ENCODE measurements at places on chromosomes 16 and 17.
A peak's percentile ranks its signal among the peaks of the same experiment; 100 is the strongest.

DNA sequence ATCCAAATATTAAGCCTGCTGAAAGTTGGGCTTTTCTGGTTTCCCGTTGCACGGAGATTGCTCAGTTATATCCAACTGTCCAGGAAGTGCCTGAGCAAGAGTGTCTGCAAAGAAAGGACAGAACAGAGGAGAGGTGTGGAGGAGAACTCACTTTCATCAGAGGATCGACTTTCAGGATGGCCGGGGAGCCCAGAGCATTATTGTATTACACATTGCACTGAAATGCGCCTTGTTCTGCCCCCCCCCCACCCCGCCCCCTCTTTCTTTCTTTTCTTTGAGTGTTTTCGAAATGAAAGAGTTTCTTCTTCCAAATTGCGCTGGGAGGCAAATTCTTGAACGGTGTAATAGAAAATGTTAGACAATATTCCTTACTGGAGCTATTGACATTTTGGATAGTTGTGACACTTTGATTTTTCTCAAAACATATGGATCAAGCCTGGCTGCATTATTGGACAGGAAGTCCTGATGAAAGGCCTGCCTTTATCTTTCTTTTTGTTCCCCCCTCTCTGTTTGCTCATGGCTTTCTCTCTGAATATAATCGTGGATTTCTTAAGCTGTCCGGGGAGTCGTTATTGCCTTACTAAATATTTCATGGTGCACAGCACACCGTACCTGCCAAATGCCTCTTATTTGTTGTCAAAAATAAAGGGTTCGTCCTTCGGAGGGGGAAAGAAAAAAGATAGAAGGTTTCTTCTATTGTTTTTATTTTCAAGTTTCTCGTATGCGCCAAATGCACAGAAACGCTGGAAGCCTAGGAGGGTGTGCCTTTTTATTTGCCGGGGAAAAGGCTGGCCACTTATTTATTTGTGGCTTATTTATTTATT is 110.8 kb downstream of the IRX3 start:
- DNase-seq: no peak

DNA sequence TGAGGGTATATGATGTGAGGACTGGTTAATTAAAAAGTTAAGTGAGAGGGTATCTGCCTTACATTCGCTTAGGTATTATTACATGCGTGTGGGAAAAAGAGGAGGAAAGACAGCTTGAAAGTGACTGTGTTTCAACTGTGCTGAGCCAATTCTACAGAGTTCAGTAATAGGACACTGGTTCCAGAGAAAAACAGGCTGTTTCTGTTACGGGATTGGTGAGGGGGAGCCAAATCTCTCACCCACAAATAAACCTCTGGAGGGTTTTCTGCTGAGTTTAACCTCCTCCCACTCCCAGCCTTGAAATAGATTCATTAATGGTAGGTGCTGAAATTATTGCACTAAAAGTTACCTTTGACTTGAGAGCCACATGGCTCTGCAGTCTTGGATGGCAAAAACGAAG is 3.9 kb upstream of the KRT26 start:
- DNase-seq: no peak

DNA sequence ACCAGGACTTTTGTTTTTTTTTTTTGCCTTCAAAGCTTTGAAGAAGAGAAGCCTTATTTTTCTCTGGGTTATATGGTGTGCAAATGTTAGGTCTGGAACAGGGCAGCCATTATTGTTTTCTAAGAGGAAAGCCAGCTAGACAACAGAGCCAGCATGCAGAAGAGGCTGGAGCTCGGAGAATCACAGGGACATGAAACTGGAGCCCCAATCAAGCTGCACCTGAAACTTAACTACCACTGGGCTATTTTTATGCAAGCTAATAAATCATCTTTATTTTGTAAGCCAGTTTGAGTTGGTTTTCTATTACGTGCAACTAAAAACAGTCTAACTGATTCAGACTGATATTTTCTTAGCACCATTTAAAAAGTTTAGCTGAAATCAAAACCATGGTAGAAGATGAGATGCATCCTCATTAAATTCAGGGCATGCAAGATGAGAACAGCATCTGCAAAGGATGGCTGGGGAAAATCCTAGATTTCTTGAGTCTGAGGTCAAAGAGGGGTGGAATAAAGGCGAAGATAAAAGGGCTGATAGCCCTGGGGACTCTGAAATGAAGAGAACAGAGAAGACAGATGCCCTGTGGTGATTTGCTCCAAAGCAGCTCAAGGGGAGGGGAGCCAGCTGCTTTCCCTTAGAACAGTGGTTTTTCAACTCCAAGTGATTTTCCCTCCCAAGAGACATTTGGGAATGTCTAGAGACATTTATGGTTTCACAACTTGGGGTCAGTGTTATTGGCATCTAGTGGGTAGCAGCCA is 177.1 kb upstream of the WSCD1 start:
- peak; percentile 15 for DNase-seq

DNA sequence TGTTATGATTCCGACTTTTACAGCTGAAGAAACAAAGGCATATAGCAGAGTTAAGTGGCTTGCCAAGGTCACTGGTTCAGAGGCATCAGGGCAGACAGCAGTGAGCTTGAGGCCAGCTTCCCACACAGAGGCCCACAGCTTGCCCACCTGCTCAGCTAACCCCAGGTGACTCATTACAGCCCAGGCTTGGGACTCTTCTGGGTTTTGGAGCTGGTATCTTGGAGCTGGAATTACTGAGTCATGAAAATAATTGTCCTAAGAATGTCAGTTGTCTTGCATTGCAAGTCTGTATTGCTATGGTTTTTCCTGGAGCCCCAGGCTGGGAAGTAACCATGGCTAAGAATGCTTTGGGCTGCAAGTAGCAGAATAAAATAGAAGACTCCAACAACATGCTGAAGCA is 32.4 kb upstream of the IRX3 start:
- no peak for DNase-seq

DNA sequence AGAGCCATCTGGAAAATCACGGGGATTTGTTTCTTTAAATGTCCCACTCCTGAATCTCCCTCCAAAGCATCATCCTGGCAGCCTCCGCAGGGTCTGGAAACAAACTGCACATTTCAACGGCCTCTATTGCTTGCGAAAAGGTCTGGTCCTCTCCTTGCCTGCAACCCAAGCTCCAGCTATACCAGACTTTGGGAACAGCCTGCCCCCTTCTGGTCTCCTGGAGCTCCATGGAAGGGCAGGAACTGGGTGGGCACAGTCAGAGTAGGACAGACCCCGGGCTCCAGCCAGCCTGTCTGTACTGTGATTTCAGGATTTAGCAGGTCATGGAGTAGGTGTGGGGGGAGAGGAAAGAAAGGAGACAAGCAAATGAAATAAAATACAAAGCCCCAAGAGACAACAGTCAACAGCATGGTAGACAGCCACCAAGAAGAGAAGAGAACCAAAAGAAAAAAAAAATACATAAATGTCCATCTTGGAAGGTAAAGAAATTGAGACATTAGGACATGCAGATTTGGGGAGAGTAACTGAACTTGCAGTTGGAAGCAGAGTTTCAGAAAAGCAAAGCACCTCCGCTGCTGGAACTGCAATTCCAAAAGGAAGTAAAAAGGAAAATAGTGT is 2.7 kb downstream of the XYLT1 start:
- peak; percentile 78 for DNase-seq

DNA sequence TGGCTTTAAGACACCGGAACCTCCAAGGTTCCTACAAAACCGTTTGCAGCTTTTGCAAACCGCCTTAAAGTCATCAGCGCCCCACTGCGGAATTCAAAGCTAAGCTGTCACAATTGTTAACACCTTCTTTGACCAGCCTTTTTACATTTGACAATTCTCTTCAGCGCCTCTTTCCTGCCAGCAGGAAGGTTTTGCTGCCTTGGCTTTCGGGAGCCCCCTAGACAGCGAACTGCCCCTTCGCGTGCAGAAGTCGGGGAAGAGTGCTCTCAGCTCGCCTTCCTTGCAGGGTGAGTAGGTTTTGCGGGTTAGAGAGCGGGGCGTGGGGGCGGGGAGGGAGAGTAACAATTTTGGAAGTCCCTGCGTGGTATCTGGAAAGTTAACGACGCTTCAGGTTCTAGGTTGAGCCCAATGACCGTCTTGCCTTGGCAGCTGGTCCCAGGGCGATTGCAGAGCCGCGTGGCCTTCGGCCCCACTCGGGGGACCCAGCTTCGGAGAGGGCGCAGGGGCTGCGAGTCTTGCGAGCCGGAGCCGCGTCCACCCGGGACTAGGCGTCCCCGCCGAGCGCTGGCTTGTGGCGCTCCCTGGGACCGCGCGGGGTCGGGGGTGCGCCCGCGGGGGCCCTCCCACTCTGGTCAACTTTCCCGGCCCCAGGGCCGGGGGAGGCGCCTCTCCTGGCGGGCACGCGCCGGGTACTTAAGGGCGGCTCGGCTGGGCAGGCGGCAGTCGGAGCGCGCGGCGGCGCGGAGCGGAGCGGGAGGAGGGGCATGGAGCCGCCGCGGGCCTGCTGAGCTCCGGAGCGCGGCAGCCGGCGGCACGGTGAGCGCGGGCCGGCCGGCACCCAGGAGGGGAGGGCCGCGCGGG is at the start of gene HAS3:
Gene HAS3, plus strand, starts transcription at position 153 of the 861 bp plus-strand sequence. CDS start 3,743 bp downstream, outside the sequence.
- peak; percentile 81 for DNase-seq

- no peak for DNase-seq
Observed at GRCh38 chr16:15648135-15648730, 1.8 kb upstream of the NDE1 start.

DNA sequence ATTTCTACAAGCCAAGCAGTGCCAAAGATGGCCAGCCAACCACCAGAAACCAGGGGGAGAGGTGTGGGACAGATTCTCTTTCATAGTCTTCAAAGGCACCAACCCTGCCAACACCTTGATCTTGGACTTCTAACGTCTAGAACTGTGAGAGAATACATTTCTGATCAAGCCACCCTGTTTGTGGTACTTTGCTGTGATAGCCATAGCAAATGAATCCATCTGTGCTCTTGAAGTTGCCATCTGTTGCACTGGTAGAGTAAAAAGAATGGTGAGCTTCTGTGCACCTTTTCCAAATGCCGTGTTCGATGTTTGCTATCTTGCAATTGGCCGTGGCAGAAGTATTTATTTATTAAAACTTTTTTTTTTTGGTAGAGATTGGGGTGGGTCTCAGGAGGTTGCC is 16.7 kb upstream of the ADGRG1 start:
- DNase-seq: peak; percentile 7

GRCh38 chr16:2924901-2925755 is 13.4 kb downstream of the FLYWCH1 start:
- DNase-seq: peak; percentile 86

GRCh38 chr16:81521141-81521626 is 76.6 kb downstream of the CMIP start:
- DNase-seq: no peak

GRCh38 chr16:1458336-1458976 is 14.1 kb upstream of the CCDC154 start:
- DNase-seq: no peak

DNA sequence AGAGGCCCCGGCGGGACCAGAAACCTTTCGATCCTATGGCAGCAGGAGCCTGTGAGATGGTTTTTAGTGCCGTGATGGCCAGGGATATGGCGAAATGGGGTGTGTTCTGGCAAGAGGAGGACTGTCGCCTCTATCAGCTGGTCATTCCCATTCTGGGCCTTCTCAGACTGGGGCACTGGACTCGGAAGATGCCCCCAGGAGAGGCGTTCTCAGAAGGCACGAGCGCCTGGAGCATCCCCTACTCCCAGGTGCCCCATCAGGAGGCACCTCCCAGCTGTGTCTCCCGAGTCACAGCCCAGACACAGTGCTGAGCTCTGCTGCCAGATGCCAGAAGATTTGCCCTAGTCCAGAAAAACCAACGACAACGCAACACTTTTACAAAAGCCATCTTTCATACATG is 54.6 kb upstream of the ENDOV start:
- no peak for DNase-seq

GRCh38 chr17:45241328-45242028 is 19.8 kb downstream of the FMNL1 start:
- DNase-seq: peak; percentile 77

- DNase-seq: peak; percentile 94
Observed at GRCh38 chr17:6713130-6713917, at the start of gene SLC13A5. Gene SLC13A5, minus strand, starts transcription at chr17:6713369. Its CDS starts 36 bp downstream, at chr17:6713333.

GRCh38 chr16:71297341-71297634 is 8.1 kb upstream of the CMTR2 start:
- DNase-seq: no peak

DNA sequence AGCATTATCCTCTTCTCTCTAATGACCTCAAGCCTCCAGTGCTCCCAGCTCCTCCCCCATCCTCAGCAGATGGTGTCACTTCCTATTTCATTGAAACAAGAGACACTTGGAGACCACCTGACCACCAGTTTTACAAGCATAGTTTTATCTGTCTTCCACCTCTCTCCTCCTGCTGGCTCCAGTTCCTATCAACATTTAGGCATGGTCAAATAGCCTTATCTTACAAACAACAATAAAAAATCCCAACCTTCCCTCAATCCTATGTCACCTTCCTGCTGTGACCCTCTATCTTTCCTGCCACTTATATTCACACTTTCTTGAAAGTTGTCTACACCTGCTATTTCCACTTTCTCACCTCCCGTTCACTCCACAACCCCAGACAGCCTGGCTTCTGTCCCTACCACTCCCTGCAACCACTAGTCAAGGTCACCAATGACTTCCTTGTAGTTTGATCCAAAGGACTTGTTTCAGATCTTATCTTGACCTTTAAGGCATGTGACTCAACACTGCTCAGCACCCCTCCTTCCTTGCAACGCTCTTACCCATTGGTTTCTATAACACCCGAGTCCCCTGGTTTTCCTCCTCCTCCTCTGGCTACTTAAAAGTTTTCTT is 4.3 kb upstream of the NTN1 start:
- DNase-seq: no peak

DNA sequence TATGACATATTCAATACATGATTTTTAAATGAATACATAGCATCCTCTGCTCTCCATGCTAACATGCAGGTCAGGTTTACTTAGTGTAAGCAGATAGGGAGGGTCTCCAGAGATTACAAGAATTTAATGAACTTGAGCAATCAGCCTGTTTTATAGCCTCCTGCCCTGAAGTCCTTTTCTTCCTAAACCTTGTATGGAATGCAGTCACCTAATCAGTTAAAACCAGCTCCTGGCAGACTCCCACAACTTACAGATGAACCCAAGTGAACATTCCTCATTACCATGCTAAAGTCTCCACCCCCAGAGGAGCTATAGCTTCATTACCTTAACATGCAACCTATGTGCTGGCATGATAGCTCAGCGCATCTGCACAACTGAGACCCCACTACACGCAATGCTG is 48.5 kb upstream of the RBBP6 start:
- no peak for DNase-seq

DNA sequence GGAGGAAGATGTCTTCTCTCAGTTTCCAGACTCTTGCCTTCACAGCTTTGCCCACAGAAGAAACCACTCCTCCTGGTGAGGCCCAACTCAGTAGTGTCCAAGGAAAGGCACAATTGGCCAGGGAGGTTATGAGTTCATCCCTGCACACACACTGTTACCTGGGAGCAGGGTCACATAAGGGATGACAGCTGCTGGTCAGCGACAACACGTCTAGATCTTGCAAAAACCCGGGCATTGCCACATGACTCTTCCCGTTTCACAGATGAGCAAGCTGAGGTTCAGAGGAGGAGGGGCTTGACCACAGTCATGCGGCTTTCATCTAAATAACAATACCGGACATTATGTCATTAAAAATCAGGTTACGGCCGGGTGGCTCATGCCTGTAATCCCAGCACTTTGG is 186.0 kb downstream of the COPRS start:
- DNase-seq: peak; percentile 23

GRCh38 chr16:77387815-77388209 is 47.0 kb downstream of the ADAMTS18 start:
- no peak for DNase-seq

- DNase-seq: no peak
Observed at GRCh38 chr17:78113804-78114785, 14.5 kb downstream of the TMC6 start.

- no peak for DNase-seq
Observed at GRCh38 chr16:87060034-87060986, 256.9 kb downstream of the C16orf95 start.

GRCh38 chr17:77306790-77307478 is 166.2 kb downstream of the SEC14L1 start:
- DNase-seq: no peak
